ENCODE measurements at places on chromosomes 2 and 18.

DNA sequence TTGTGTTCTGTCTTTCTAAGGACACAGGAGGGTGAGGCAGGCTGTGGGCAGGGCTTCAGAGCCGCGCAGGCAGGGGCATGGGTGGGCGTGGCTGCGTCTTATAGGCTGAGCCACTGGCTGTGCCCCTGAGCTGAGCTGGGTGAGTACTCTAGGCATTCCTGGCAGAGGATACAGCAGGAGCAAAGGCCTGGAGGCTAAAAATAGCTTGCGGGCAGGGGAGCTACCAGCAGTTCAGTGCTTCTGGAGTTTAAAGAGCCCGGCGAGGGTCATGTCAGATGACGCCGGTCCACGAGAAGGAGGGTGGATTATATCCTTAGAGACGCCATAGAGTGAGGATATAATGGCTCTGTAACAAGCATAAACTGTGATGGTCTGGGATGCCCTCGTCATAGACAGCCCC is 31.5 kb upstream of the PDIA6 start:
- DNase-seq, result peak; percentile 84

DNA sequence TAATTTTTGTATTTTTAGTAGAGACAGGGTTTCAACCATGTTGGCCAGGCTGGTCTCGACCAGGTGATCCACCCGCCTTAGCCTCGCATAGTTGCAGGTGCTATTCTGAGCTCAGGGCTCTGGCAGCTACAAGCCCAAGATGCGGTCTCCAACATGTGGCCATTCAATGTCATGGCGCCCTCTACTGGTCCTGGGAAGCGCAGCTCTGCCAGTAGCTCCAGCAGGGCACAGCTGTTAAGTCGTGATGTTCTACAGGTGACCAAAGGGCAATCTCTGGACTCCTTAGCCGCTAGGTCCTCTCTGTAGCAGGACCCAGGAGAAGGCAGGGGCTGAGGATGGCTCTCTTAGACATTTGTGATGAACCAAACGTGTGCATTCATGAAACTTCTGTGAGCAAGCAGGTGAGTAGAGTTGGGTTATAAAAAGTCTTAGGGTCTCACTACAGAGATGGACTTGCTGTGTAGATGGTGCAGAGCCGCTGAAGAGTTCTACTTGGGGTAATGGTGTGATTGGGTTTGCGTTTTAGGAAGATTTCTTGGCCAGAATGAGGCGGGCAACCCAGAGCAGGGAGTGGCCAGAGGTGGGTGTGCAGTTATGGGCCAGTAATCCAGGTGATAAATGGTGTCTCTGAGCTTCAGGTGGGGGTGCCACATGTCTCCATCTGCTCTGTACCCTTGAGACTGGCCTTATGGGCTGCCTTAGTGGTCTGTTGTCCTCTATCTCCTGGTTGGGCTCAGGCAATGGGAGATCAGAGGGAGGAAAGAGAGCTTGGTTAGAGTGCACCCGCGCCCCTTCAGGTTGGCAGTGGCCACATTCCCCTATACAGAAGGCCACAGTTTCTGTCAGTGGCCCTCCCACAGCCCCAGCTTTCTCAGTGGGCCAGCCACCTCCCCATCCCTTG is 31.0 kb downstream of the IL37 start:
- DNase-seq, result peak; percentile 68

DNA sequence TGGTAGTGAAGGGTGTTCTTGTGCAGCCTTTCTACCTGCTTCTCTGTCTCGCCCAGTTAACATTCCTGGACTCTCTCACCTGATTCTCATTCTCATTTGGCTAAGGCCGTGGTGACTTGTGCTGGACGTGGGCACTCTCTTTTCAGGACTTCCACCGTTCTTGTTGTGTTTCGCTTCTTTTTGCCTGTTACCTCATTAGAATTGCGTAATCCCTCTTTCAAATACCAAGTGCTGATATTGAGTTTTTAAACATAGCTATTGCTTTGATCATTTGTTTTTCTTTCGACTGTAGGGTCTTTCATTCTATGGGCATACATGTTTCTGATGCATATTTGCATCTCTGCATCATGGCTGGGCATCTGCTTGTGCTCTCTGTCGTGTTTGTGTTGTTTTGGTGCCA is 287.0 kb downstream of the ALPK2 start:
- DNase-seq, result no peak

DNA sequence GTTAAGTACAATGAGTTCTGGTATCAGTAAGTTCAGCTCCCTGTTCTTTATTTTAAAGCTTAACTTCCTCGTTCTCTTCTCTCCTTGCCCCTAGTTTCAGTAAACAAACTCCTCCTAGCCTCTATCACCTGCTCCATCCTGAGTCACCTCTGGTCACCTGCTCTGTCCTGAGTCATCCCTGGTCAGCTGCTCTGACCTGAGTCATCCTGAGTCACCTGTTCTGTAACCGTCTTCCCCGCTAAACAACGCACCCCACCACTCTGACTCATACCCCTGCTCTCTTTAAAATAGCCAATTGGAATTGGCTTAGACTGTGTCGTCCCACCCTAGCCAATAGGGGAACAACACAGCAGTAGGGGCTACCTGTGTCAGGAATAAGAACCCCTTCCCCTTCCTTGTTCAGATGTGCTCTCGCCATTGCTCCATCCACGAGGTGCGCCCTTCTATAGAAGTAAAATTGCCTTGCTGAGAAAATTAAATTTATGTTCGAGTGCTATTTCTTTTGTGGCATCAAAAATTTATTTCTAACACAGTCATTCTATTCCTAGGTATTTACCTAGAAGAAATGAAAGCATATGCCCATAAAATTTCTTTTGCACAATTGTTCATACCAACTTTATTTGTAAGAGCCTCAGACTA is 24.9 kb upstream of the RMND5A start:
- no peak for DNase-seq

- no peak for DNase-seq
Measured at GRCh38 chr2:117982376-117983033, 31.4 kb downstream of the CCDC93 start.

- no peak for DNase-seq
Measured at GRCh38 chr18:46418663-46419260, 238.3 kb downstream of the LOXHD1 start.

GRCh38 chr2:144198116-144198515 is 321.8 kb downstream of the ZEB2 start:
- DNase-seq, result no peak

DNA sequence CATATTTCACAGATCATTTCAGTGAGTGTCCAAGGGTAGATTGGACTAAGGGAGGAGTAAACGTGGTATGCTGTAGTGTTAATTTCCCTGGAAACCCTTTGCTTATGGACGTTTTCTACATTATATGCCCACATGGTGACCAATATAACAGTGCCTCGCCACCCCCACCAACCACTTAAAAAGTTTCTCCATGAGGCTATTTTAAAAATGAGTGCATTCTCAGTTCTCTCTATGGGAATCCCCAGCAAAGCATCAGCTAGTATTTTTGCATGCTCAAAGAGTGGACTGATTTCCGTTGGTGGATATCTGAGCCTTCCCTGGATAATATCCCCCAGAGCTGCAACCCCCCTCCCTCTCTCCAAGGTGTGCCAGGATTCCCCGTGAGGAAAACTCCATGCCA is 73.2 kb downstream of the TGFA start:
- no peak for DNase-seq

GRCh38 chr2:224734949-224735348 is 18.8 kb upstream of the CCDC195 start:
- no peak for DNase-seq

GRCh38 chr2:9767656-9768281 is 75.5 kb upstream of the TAF1B start:
- DNase-seq, result no peak

GRCh38 chr2:84938194-84938879 is 32.6 kb upstream of the KCMF1 start:
- DNase-seq, result no peak

DNA sequence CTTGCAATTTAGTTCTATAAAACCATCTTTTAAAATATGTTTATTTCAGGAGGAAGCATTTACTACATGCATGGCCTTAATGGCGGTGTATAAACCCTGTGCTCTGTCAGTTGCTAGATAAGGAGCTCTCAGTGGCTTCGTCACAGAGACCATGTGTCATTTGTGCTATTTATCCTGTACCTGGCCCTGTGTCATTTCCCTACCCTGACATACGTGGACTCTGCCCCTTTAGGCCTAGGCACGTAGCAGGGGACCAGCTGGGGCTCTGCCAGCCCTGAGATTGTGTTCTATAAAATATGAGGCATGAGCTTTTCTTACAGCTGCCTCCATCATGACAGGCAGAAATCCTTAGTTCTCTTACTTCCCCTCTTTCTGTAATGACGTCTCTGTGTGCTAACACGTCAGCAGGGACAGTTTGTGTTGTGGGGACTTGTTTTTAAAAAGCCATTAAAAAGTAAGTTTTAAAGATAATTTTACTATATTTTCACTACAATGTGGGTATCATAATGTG is 88.0 kb downstream of the ITGB1BP1 start:
- no peak for DNase-seq

DNA sequence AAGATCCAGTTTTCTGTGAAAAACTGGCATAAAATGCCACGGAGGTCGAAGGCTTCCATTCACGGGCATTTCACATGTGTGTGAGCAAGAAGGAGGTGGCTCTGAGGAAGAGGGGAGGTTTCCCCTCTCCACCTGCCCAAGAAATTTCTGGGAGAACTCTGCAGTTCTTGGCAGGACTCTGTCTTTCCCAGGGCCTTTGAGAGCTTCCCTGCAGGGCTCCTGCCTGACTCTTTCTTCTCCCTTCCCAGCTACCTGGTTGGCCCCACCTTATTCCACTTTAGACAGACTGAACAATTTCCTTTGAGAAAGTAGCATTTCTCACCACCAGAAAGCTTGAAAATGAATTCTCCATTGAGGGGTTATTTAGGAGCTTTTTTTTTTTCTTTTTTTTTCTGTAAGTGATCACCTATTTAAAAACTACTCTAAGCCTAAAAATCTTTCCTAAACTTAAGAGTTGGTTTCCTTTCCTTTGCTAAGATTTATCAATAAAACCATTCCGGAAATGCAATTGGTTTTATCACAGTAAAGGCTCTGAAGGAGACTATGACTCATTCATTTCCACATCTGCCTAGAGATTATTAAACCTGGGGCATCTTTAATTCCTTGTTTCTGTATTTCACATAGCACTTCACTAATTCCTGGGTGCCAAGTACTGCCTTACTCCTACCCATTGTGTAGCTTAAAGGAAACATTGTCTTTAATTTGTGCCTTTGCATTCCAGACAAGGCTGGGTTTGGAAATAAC is 59.3 kb downstream of the UNC80 start:
- DNase-seq, result no peak

DNA sequence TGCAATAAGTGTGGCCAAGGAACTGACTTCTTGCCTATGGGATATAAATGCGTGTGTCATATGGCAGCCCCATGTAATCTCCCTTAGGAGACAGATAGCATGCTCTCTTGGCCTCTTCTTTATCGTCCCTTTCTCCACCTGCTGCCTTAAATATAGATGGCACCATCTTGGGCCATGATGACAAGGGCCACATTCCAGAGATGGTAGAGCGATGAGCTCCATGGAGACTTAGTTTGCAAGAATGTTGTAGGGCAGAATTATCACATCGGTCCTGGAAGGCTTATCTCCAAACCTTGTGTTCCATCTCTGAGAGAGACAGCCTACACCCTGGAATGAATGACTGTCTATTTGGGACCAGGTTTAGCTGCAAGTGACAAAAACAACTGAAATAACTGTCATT is 536.7 kb downstream of the TNS1 start:
- DNase-seq, result no peak

GRCh38 chr2:118750959-118751565 is 96.4 kb downstream of the EN1 start:
- no peak for DNase-seq

All from NCI-H2227 treated with DMSO at 0.1 percent for 48 hours (cell line).